H1 (cell line): ENCODE measurements at places on chromosomes 12 and 14.

- peak; percentile 59 for DNase-seq
Measured at GRCh38 chr12:120468325-120468820, 1.2 kb downstream of the SRSF9 start.

DNA sequence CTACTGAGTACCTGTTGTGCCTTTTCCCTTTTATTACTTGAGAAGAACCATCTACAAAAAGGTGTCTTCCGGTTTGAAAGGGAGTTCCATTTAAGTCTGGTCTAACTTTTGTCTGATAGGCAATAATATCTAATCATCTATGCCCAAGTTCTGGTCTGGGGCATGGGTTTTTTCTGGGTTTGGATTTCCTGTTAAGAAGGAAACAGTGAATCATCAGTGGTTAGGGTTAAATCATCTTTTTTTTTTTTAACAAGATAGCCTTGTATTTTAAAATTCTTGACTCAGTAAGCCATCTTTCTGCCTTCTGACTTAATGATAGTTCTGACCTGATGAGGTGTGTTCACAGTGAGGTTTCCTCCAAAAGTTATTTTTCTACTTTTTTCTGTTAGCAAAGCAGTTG, 29.3 kb upstream of the CPNE8 start:
- DNase-seq, result no peak

DNA sequence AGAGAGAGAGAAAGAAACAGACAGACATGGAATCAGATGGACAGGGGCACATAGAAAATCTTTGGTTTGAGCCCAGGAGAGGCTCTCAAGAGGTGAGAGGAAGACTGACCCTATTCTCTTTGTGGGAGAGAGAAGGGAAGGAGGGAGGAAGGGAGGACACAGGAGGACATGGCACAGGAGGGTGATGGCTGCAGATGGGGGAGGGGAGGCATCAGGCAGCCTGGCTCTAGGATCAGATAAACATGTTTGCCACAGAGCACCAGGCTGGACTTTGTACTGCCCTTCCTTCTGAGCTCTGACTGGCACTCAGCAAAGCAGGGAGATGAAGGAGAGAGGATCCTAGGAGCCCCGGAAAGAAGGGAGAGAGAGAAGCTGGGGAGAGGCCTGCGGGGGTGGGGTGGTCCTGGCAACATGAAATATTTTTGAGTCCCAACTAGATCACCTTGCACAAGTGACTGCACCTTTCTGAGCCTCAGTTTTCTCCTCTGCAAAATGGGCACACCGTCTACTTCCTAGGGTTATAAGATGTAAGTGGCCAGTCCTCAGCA, 6.1 kb downstream of the HNF1A start:
- no peak for DNase-seq

DNA sequence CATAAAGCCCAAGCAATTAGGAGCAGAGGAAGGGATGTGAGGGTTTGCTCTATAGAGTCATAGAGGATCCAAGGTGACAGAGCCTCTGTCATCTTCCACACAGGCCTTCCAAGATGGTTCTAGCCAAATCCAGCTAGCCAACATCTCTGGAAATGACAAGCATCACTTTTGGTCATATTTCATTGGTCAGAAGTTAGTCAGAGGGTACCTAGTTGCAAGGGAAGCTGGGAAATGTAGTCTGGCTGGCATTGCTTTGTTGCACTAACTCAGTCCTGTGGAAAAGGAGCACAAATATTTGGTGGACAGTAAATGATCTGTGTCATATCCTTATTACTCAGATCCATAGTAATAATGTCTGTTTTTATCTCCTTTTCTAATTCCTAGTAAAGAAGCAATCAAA, 715.7 kb downstream of the NRXN3 start:
- DNase-seq, result no peak

DNA sequence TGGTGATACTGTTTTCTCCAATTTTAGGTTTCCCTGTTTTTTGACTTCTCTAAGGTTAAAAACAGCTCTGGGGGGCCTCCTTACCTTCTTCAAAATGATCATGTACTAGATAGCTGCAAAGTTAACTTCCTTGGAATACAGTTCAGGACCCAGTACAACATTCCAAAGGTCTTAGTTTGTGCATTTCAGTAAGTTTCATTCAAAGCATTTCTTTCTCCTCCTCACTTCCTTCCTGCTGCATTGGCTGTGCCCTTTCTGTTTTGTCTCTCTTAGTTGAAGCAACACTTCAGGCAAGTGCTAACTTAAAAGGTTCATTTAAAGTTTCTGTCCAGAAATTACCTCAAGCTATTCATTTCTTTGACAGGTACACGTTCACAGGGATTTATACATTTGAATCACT, 95.7 kb downstream of the SCN8A start:
- DNase-seq, result no peak

- no peak for DNase-seq
Measured at GRCh38 chr14:74476607-74477006, 16.5 kb downstream of the NPC2 start.

GRCh38 chr12:12474931-12475795, 87.5 kb downstream of the DUSP16 start:
- peak; percentile 26 for DNase-seq

- DNase-seq, result no peak
Measured at GRCh38 chr12:46660276-46660675, 165.5 kb downstream of the SLC38A4 start.

DNA sequence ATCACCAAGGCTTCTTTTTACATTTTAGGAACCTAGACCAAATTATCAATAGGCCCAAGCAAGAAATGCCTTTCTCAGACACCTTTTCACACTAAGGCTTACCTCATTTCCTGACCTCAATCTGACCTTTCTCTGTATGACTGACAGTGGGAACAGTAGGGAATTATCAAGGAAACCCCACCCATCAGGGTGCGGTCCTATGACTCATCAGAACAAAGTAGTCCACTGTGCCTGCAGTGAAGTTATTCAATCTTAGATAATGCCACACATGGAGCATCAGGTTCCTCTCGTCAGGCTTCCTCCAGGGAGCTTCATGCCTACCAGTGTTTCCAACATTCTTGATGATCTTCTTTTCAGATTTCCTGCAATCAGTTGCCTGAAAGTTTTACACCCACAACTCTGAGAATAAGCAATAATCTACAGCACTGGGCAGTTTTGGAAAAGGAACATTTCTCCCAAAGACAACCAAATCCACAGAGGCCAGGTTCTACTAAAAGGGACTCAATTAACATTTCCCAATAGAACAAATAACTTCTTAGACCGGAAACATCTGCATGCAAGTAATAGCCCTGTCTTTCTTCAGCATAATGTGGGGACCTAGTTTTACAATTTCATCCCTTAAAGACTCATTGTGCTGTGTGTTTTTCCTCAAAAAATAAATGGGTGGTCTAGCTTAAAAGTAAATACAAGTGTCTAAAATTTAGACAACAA, 35.9 kb upstream of the TMTC2 start:
- DNase-seq, result no peak

GRCh38 chr14:103273145-103273744, 60.8 kb upstream of the EIF5 start:
- DNase-seq, result peak; percentile 50

GRCh38 chr12:118402251-118402650, 25.9 kb downstream of the SUDS3 start:
- no peak for DNase-seq

DNA sequence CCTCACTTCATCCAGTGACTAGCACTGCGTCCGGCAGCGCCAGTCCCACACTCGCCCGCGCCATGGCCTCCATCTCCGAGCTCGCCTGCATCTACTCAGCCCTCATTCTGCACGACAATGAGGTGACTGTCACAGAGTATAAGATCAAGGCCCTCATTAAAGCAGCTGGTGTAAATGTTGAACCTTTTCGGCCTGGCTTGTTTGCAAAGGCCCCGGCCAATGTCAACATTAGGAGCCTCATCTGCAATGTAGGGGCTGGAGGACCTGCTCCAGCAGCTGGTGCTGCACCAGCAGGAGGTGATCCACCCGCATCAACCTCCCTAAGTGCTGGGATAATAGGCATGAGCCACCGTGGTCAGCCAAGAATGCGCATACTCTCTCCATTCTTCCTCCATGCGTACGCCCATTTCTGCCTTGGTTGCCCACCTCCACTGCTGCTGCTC, 59.9 kb downstream of the IRF2BPL start:
- DNase-seq, result no peak

DNA sequence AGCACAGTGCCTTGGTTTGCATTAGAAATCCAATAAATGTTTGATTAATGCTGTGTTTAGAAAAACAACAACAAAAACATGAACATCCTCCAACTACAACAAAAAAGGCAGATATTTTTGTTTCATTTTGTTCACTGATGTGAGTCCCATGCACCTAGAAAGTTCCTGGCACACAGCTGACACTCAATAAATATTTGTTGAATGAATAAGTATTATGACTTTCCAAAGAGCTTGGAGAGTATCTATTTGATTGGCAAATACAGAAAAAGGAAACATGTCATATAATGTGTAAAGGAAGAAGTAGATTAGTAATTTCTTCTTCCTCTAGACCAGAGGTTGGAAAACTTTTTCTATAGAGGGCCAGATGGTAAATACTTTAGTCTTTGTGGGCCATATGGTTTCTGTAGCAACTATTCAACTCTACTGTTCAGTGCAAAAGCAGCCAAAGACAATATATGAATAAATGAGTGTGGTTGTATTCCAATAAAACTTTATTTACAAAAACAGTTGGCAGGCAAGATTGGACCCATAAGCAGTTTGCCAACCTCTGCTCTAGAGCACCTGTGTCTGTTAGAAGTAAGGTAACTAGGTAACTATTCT, 312.3 kb upstream of the DIO2 start:
- DNase-seq, result no peak

DNA sequence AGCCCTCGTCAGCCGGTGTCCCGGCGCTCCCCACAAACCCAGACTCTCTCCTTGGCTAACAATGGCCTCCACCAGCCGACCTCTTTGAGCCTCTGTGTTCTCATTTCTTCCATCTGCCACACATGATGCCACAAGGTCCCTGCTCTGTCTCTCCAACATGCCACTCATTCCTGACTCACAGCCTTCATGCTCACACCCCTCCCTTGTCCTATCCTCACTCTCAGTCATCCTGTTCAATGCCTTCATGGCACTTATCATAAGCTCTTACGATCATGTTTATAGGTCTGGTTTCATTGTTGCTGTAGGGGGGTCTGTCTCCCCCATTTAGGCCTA, 9.6 kb upstream of the SERPINA11 start:
- DNase-seq, result no peak

DNA sequence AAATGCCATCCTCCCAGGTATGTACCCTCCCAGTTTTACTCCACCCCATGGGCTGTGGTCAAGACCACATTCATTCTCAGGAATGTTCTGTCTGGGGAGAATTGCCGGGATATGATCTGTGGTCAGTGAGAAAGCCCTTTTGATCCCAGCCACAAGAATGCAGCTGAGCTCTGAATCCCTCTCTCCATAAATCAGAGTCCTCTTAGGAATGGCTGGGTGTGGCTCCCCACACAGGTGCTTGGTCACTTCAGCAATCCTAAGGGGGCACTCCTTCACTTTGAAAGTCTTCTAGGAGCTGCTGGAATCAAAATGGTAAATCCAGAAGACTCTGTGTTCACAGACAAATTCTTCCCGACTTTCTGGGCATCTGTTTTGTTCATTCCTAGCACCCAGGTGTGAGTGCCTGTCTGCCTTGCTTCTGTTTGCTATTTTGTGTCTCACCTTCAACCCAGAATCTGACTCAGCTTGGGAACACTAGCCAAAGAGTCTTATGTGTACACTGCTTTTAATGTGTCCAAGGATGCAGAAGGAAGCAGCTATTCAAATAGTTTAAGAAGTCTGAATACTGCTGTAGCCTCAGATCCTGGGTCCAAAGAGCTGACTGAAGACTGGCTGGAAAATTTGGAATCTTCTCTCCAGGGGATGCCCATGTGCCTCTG, 144.6 kb upstream of the CDKN3 start:
- no peak for DNase-seq
